ENCODE measurements at places on chromosomes 2 and 18.

DNA sequence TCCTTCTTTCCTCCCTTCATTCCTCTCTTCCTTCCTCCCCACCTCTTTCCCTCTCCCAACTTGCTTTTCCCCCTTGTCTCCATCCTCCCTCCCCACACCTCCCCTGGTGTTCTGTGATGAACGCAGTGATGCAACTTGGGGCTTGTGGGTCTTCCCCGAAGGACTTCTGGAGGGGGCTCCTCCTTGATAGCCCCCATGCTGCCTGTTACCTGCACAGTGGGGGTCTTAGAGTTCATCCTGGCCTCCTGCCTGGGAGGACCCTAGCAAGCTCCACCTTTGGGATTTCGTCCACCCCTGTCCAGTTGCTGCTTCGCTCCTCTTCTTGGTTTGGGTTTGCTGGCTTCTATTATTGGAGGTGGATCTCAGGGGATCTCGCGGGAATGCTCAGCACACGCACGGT is 43.7 kb upstream of the AFF3 start:
- DNase-seq, result no peak

DNA sequence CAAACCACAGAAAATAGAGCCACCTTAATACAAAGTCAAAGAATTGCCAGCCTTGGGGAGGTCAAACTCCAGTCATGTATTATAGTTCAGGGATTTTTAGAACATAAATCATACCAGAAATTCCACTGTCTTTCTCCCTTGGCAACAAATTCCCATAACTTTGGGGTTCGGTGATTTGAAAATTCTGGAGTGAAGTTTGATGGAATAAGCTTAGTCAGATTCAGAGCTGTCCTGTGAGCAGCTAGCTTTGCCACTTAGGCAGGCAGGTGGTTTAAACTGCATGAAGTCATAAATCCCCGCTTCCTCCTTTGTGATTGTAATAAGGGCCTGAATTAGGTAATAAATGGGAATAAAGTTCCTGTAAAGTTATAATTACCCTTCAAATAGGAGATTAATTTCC is 457.0 kb upstream of the HNMT start:
- DNase-seq, result no peak

DNA sequence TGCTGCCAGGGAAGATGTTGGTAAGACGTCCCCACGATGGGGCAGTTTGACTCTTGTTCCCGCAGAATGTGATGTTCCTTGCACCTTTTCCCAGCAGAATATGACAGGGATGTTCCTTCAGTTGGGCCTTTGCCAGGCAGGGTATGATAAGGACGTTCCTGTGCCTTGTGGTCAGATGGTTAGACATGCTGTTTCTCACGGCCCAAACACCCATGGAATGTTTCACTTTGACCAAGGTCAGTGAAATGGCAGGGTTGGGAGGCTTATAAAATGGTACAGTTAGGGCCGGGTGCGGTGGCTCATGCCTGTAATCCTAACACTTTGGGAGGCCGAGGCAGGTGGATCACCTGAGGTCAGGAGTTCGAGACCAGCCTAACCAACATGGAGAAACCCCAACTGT is 40.3 kb upstream of the YPEL5 start:
- no peak for DNase-seq

DNA sequence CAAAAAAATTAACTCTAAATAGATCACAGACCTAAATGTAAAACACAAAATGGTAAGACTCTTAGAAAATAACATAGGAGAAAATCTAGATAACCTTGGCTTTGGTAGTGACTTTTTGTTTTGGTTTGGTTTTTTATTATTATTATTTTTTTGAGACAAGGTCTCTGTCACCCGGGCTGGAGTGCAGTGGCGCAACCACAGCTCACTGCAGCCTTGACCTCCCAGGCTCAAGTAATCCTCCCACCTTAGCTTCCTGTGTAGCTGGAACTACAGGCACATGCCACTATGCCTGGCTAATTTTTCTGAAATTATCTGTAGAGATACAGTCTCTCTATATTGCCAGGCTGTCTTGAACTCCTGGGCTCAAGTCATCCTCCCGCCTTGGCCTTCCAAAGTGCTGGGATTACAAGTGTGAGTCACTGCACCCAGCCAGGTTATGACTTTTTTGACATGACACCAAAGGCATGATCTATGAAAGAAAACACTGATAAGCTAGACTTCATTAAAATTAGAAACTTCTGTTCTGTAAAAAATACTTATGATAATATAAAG is 88.0 kb downstream of the HNRNPLL start:
- no peak for DNase-seq

GRCh38 chr2:26412091-26412673 is 10.5 kb downstream of the DRC1 start:
- DNase-seq, result no peak

- DNase-seq, result no peak
Measured at GRCh38 chr2:230453006-230453405, 37.0 kb downstream of the SP100 start.
